ENCODE measurements at places on chromosomes 4 and X.
A peak's percentile ranks its signal among the peaks of the same experiment; 100 is the strongest.

GRCh38 chrX:139518475-139518874, 12.1 kb upstream of the F9 start:
- no peak for DNase-seq

DNA sequence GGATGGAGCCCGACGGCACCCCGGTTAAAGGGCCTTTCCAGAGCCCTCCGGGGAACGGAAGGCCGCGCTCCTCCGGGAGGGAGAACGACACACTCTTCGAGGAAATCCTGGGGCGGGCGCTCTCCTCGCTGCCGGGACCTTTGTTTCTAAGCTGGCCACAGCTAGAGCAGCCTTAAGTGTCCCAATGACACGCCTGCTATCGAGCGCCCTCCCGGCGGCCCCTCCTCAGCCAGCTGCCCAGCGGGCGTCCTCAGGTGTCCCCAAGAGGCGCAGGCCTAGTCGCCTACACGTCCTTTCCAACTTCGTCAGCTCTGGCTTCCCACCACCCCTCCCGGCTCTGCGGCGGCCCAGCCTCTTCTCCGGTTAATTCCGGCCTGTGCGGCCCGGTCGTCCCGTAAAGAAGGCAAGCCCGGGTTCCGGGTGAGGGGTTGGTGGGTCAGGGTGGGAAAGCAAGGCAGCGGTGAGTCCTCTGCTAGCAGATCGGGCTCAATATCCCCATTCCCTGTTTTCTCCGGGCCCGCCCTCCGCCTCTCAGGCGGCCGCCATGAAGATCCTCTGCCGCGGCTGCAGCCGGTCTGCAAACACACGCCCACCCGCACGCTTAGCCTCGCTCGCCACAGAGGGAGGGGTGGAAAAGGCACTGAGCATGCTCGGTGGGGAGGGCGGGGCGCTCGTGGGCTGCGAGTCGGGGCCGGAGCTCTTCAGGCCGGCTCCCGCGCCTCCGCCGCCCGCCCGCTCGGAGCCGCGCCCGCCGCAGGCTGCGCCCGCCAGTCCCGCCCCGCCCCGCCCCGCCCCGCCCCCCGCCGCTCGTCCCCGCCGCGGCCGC, at the start of gene RAP1GDS1:
TSS of gene RAP1GDS1 (plus strand) at position 806 of the 826 bp plus-strand sequence. CDS start 182 bp downstream, outside the sequence.
- peak; percentile 98 for DNase-seq

GRCh38 chrX:71622032-71622575, 3.8 kb upstream of the CXCR3 start:
- no peak for DNase-seq

DNA sequence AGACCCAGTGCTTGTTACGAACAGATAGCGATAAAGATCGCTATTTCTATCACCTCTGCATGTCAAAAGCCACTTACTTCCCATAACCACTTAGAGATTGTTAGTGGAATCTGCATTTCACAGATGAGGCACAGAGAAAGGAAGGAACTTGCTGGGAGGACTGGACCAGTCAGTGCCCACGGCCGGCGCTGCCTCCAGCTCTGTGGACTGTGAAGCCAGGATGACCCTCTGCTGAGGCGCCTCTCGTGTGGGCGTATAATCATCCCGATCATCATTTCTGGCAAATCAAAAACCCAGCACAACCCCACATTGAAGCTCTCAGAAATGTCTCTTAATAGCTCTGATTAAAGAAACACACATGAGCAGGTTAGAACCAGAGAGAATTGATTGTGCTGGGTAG, 61.5 kb upstream of the ADRA2C start:
- no peak for DNase-seq

GRCh38 chr4:108903464-108904221, 140.8 kb upstream of the ETNPPL start:
- DNase-seq, result no peak

DNA sequence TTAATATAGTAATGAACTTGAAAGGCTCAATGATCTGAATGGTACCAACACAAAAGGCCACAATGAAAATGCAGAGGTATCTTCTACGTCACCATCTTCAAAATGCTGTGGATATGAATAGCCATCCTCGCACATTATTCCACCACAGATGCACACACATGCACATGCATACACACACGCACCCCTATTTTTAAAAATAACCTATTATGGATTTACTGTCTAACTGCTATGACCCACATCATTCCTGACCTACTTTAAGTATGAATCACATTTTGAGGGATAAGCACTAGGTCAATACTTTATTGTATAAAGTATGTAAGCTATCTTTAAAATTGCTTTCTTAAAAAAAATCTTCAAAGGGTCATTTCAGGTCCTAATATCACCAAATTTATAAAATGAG, 24.4 kb upstream of the CORIN start:
- no peak for DNase-seq

GRCh38 chr4:153205757-153206156, 1.5 kb downstream of the TRIM2 start:
- no peak for DNase-seq

GRCh38 chr4:173420324-173420752, 21.4 kb upstream of the SCRG1 start:
- peak; percentile 33 for DNase-seq

DNA sequence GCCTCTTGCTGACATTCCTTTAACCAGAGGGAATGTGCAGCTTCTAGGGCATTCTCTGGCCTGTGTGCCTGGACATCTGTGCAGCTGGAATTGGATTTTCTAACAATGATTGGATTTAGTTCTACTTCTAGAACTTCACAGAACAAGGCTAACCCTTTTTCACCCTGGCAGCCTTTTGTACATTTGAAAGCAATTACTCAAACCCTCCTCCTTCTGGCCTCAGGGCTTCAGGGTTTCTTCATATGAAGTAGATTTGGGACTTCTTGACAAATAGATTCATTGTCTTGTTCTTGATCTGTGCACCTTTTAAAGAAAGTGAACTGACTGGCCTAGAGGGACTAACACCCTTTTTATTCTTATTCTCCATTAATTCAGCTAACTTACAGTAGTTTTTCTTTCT, 30.1 kb downstream of the SPATA18 start:
- no peak for DNase-seq

- DNase-seq, result peak; percentile 66
Measured at GRCh38 chrX:10615931-10616774, 4.2 kb downstream of the MID1 start.

- no peak for DNase-seq
Measured at GRCh38 chrX:40148385-40149285, 50.9 kb upstream of the BCOR start.

DNA sequence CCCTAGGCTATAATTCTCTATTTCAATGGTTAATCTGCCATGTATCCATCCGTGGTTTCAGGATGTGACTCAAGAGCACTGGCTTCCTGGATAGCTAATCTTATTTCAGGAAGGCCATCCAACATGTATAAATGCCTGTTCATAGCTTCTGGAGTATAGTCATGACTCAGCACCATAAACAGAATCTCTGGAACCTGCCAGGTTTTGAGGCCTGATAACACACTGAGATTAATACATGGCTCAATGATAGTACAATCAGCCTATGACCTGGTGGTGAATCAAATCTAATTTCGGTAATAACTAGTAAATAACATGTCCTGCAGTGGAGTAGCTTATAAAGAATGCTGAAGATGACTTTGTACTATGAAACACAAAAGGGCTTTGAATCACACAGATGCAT, 5.7 kb upstream of the IL13RA2 start:
- DNase-seq, result no peak

- no peak for DNase-seq
Measured at GRCh38 chr4:29278585-29278984, 1441.6 kb upstream of the PCDH7 start.

GRCh38 chr4:7519638-7520376, 85.1 kb upstream of the PSAPL1 start:
- DNase-seq, result no peak

GRCh38 chr4:74624351-74625151, 169.8 kb downstream of the BTC start:
- no peak for DNase-seq

DNA sequence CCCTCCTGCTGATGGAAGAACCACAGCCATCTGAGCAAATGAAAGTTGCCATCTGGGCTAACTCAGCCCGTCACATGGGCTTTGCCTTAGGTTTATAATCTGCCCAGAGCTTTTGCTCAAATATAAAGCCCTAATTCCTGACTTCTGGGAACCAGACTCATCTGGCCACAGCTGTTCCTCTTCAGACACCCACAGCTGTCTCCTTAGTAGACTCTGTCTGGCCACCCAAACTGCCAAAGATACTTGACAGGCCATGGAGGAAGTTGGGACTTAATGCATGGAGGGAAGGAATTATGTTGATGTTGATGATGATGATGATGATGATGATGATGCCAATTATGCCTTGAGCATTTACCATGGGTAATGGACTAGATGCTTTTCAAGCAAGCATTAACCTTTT, 8.0 kb downstream of the LGI2 start:
- DNase-seq, result no peak

- DNase-seq, result no peak
Measured at GRCh38 chrX:77346859-77347258, 100.3 kb upstream of the FGF16 start.

GRCh38 chrX:38117485-38117884, 103.2 kb downstream of the SRPX start:
- DNase-seq, result no peak

DNA sequence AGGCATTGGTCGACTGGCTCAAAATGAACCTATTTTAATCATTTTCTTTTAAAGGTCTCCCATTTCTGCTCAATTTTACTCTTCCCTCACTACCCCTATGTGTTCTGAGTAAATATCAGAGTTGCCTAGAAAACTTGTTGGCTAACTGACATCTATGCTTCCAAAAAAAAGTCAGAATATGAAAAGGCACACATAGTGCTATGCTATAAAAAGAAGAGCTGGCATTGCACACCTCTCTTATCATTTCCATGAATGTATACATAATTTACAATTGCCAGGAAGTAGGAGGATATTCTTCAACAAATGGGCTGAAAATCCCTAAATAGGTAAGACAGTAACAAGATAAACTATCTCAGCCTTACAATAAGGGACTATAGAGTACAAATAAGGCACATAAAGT, 70.2 kb downstream of the FRYL start:
- no peak for DNase-seq

- no peak for DNase-seq
Measured at GRCh38 chr4:3240936-3241522, 7.9 kb upstream of the MSANTD1 start.

DNA sequence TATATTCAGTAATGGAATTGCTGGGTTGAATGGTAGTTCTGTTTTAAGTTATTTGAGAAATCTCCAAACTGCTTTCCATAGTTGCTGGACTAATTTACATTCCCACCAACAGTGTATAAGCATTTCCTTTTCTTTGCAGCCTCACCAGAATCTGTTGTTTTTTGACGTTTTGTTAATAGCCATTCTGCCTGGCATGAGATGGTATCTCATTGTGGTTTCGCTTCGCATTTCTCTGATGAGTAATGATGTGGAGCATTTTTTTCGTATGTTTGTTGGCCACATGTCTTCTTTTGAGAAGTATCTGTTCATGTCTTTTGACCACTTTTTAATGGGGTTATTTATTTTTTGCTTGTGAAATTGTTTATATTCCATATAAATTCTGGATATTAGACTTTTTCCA, 13.6 kb upstream of the MAGED4B start:
- DNase-seq, result no peak

GRCh38 chrX:107700317-107700774, 72.0 kb downstream of the PRPS1 start:
- peak; percentile 50 for DNase-seq

GRCh38 chr4:11407551-11407950, 21.1 kb downstream of the HS3ST1 start:
- DNase-seq, result no peak

DNA sequence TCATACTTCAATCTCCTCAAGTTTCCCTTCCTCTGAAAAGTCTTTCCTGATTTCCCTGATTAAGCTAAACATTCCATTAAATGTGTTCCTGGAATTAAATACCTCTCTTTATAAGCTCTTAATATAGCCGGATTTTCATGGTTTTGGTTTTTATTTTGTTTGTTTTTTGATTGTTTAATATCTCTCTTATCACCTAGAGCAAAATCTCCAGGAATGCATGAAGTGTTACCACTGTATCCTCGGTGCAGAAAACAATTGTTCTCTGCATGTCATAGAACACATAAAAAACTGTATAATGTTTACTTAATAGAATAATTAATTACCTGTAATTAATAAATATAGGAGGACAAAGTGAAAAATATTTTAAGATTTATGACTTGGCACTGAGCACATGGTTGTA, 86.2 kb downstream of the PCDH18 start:
- DNase-seq, result no peak

DNA sequence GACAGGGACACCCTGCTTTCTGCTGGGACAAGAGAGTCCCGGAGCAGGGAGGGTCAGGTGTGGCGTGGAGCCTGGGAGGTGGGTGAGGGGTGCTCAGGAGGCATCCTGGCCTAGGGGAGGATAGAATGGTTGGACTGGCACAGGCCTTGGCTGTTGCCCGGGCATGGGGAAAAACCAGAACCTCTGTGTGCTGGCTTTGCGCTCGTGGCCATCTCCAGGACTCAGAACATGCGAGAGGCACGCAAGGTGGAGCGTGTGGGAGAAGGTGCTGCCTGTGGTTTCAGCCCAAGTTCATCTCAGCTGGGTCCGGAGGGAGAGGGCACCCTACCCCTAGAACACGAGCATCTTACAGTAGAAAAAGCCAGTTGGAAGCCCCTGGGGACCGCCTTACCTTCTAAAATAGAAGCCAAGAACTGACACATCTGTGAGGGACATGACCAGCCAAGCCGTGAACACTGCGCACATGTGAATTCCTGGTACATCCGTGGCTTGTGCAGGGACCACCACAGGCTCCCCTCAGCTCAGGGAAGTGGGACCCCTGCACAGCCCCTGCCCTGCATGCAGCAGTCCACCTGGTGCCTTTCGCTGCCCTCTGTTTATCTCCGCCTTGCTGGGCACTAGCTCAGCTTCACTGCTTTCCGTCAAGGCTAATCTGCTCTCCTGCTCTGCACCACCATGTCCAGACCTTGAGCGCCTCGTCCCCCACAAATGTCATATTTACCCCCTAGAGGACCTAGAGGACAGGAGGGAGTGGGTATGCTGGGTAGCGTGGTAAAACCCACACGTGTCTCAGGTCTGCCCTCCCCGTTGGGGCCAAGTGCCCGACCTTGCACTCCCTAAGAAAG, 13.5 kb downstream of the MSANTD1 start:
- no peak for DNase-seq

DNA sequence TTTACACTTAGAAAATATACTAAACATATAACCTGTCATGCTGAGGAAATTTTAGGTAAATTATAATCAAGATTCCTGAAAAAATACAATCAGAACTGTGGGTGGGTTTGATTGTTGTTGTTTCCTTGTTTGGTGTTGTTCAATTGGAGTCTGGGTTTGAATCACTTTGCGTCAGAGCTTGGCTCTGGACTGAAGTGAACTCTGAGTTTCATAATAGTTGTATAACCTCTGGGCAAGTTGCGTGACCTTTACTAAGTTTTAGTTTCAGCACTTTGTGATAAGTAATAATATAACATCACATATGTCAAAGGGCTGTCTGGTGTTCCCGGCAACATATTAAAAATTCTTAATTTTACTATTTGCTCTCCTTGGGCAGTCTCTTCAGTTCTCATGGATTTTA, 758.1 kb downstream of the RAPGEF2 start:
- no peak for DNase-seq

GRCh38 chr4:167842487-167842886, 249.8 kb upstream of the ANXA10 start:
- no peak for DNase-seq

All from Ammon's horn (tissue), 1 donor.